ENCODE measurements at places on chromosomes 1 and 21.

DNA sequence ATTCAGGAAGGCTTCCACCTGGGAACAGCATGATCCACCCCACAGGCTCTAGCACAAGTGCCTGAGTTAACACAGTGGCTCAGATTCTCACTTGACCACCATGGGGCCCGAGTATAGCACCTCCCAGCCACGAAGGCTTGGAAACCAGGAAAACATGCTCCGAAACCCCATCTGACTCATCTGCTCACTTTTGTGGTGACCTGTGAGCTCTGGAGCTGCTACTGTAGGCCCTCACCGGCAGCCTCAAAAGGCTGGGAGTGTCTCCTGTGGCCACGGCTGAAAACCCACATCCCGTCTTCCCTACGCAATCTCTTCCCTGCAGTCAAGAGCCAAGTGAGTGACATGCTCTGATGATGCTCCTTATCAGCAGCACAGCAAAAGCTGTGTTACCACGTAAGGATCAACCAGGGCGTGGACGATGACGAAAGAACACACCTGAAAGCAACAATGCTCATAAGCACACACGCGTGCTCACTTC, 81.4 kb downstream of the TGFBR3 start:
- peak; percentile 88 for DNase-seq

- DNase-seq: no peak
Observed at GRCh38 chr21:42056468-42056867, 14.6 kb upstream of the UMODL1 start.

GRCh38 chr1:118821801-118822200, 166.3 kb downstream of the TBX15 start:
- no peak for DNase-seq

DNA sequence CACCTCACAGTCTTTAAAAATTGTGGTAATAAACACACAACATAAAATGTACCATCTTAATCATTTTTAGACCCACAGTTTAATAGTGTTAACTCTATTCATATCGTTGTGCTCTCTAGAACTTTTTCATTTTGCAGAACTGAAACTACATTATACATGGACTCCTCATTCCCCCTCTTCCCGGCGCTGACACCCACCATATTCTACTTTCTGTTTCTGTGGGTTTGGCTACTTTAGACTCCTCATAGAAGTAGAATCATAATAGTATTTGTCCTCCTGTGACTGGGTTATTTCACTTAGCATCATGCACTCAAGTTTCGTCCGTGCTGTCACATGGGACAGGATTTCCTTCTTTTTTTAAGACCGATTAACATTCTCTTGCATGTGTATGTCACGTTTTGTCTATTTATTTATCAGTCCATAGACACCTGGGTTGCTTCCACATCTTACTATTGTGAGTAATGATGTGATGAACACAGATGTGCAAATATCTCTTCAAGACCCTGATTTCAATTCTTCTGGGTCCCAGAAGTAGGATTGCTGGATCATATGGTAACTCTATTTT, 62.9 kb upstream of the TMPRSS2 start:
- DNase-seq: no peak

- peak; percentile 33 for DNase-seq
Observed at GRCh38 chr1:31460027-31460426, 47.0 kb downstream of the SERINC2 start.

- peak; percentile 60 for DNase-seq
Observed at GRCh38 chr1:212070720-212071302, 35.3 kb downstream of the DTL start.

GRCh38 chr1:13487143-13487868, 26.5 kb downstream of the LRRC38 start:
- no peak for DNase-seq

- DNase-seq: no peak
Observed at GRCh38 chr1:164563721-164564360, 4.9 kb downstream of the PBX1 start.

DNA sequence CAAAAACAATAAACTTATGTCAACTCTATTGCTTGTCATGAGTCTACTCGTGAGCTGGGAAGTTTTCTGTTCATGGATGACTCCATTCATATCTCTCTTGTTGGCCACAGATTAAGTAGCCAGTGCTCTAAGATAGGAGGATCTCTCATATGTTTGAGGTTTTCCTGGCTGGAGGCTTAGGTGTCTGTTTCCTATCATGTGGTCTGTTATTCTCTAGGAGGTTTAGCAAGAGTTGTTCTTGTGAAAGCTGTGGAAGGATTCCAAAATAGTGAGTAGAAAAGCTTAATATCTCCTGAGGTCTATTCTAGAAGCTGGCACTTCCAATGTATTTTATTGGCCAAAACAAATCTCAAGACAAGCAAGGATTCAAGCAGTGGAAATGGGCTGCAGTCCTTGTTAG, 5.8 kb upstream of the KRTAP20-2 start:
- DNase-seq: no peak

GRCh38 chr1:41417746-41418145, 56.5 kb downstream of the FOXO6 start:
- DNase-seq: no peak

DNA sequence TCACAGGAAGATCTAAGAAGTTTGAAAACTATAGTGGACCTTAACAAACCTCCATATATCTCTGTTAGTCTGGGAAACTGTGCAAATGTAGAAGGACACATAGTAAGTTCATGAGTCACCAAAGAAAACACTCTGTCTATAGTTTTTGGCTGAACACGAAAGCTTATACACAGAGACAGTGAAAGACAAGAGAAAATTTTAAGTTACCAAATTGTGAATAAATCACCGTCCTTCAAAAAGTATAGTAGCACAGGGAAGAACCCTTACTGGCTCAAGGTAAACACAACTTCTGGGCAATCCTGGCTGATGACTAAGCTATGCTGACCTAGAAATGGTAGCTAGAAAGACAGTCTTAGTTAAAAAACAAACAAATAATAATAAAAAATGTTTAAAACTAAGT, 1057.9 kb downstream of the AMY1C start:
- DNase-seq: no peak

- no peak for DNase-seq
Observed at GRCh38 chr1:77899647-77900320, 11.4 kb downstream of the NEXN start.

GRCh38 chr1:94316836-94317789, 79.7 kb upstream of the ARHGAP29 start:
- no peak for DNase-seq

- no peak for DNase-seq
Observed at GRCh38 chr1:47870946-47871676, 126.1 kb downstream of the TRABD2B start.

- no peak for DNase-seq
Observed at GRCh38 chr1:71068325-71069240, 12.3 kb downstream of the ZRANB2 start.

DNA sequence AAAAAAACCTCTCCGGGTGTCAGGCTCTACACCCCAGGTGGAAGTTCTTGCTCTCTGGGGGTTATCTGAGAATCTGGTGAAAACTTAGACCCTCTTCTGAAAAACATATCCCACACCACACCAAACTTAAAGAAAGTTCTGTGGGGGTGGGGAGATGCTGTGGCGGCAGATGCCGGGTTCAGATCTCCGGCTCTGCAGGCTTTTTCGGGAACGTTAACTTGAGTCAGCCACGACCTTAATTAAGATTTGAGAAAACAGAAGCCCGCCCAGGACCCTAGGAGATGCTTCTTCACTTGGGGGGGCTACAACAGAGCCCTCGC, 2.3 kb downstream of the RCC2 start:
- no peak for DNase-seq
